ENCODE measurements at places on chromosomes 7 and 10. TPM values are rescaled to one million over a fixed set of nuclear protein-coding genes. Genes with fewer than 3 reads are reported as not detected.

Gene PPP1R17
- total RNA-seq, result not detected

DNA sequence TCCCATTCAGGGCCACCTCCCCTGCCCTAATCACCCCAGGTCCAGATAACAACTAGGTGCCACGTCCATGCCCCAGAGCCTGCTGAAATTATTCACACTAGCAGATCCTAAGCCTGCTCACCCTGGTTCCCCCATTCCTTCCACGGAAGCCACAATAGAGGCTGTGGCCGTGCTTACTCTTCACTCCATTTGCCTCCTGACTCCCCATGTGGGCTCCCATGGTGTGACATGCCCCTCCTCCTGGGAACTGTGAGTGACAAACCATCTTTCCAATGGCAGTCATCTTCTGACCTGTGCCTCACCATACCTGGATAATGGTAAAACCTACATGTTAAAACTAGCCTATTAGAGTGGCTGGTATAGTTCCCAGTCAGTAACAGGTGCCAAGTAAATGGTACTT, 216.2 kb upstream of the PRKCQ start:
- DNase-seq, result no peak

DNA sequence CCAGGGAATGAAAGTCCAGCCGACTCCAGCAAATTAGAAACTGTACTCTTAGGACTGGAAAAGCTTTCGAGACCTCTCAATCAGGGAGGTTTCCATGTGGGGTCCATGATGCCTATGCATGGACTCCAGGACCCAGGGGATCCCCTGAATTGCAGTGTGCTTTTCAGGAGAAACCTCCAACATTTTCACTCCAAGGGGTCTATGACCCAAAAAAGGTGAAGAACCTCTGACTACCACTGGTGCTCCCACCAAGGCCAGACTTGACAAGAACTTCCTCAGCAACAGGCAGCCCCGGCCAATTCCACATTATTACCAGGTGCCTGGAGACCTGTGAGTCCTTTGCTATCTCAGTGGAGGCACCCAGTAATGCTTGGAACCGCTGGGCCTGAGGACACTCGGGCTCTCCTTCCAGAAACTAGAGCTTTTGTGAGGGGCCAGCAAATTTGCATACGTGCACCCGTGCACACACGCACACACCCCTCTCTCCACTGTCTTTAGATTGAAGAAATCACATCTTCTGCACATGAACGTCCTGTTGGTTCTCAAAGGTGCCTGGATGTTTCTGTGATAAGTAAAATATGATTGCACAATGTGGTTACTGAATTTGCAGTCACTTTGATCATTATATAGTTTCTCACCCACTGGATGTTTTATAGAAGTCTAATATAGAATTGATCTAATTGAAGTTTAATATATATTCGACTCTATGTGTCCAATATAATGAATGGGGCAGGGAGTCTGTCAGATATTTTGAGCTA, 54.7 kb downstream of the SYPL1 start:
- no peak for DNase-seq

Gene NEUROD6
- not detected for total RNA-seq

DNA sequence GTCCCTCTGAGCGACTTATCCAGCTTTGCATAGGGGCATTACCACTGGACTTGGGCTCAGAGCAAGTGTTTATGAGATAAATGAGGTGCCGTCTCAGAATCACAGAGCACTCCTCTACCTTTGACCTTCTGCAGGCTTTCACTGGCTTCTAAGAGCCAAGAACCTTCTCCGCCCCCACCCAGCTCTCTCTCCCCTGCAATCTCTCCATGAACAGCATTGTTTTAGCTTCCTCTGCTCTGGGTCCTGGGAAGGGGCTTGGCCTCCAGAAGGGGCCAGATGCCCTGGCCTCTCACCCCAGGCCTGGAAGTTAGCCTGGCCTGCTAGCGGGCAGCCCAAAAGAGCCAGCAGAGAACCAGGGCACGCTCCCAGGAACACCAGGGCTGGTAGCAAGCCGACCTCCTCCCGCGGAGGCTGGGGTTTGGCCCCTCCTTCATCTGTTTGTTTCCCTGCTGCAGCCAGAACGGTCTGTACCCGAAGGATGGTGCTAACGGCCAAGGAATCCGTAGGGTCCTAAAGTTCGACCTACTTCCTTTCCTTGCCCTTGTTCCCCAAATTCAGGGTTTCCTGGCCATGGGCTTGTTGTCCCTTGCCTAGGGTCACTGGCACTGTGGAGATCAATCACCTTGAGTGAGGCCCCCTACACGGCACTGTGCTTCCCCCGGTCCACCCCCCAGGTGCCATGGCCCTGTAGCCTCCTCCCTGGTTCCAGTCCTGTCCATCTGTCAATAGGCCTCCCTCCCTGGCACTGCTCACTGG, 18.7 kb upstream of the DDIT4 start:
- DNase-seq, result peak; percentile 63

Gene ASB10
- not detected for total RNA-seq

- DNase-seq, result no peak
Measured at GRCh38 chr7:15554081-15554480, 7.7 kb downstream of the AGMO start.

DNA sequence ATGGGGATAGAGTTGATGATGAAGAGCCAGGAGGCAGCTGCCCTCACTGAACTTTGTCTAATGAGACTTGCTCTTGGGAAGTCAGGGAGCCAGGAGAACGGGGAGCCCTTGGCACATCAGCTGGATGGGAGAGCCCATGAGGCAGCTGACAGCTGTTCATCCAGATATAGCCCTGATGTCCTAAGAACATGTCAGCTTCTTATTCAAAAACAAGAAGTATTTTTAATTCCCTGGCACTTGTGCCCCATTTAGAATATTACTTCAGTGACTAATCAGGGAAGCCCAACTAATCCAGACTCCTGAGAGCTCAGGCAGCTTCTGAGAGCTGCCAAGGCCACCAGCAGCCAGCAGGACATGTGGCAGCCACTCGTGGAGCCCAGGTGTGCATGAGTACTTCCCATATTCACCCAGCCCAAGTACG, 363.4 kb downstream of the GRID1 start:
- DNase-seq, result no peak

GRCh38 chr7:87635921-87636320, 7.7 kb downstream of the RUNDC3B start:
- no peak for DNase-seq

DNA sequence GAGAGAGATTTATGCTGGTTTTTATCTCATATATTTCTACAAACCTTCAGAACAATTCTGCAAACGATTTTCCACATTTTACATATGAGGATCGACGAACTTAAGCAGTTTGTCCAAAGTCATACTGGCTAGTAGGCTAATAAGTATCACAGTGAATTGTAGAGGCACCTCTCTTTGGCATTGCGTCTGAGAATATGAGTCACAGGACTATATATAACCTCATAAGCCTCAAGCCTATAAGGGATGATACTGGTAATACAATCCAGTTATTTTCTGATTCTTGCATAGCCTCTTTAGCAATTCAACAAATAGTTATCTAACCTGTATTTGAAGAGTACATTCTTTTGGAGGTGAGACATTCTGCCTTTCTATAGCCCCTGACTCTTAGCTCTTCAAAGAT, 129.8 kb downstream of the GPR158 start:
- no peak for DNase-seq

Gene PLXDC2
- total RNA-seq, result 14.0 TPM

GRCh38 chr7:132328760-132329159, 247.5 kb downstream of the PLXNA4 start:
- no peak for DNase-seq

DNA sequence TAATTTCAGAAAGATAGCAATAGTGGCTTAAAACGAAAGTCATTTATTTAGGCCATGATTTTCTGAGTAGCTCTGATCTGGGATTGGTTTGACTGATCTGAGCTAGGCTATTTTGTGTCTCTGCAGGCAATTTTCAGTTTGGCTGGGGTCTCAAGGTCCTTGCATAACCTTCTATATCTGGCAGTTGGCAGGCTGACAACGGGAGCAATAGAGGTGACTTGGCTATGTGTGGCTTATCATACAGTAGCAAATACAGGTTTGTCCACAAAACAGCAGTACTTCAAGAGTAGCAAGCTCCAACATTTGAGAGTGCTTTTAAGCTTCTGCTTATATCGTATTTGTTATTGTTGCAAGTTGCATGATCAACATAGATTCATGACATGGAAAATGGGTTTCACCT, 1167.3 kb upstream of the CELF2 start:
- no peak for DNase-seq

Gene GPR15LG
- not detected for total RNA-seq

DNA sequence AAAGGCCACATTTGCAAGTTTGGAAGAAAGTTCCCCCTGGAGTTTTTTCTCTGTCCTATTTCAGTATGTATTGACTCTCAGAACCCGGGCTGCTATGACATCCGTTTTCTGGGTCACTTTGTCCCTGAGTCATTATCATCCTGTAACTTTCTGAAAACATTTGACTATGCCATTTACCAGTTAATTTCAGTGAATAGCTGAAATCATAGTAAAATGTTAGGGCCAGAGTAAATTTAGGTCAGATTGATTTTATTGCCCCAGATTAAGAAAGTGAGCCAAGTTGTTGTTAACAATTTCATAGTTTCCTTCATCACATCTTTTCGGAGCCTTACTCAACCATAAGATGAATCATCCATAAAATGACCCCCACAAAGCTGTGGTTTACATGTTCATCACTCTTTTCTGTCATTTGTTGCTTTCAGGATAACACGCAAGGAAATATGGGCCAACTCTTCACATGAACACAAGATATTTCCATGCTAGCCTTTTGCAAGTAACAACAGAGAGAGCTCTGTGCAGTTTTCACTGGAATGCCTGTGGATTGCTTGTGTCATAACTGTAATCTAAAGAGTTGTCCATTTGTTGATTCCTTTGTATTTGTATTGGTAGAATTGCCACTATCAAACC, 3.9 kb upstream of the MACC1 start:
- no peak for DNase-seq

DNA sequence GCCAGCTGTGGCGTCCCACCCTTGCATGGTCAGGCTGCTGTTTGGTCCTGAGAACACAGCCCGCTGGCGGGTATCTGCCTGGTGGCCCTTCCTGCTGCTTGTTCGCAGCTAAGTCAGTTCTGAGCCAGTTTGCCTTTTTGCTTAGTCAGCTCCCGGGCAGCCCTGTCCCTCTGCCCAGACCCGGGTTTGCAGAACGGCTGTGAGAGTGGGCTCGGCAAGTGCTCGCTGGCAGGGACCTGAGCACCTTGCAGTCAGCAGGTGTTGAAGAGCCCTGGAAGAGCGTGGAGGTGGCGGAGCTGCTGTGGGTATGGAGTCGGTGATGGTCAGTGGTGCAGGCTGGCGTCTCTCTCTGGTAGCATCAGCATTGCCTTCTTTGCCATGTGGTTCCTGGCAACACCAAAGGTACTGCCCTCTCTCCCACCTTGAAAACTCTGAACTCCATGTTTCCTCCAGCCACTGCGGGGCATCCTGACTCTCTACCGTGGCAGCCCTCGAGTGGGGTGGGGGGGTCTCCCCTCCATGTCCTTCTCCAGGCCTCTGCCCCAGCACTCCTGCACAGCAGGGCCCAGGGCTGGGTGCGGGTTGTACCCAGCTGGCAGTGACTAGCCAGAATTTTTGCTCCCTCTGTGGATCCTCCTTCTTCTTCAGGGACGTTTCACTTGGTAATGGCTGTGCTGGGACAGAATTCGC, 4.6 kb downstream of the INPP5A start:
- DNase-seq, result peak; percentile 54

GRCh38 chr10:72759584-72759983, 67.6 kb downstream of the MCU start:
- no peak for DNase-seq

Gene FIGNL1
- total RNA-seq, result 41.1 TPM

GRCh38 chr10:96570511-96570910, 16.3 kb downstream of the TM9SF3 start:
- no peak for DNase-seq

DNA sequence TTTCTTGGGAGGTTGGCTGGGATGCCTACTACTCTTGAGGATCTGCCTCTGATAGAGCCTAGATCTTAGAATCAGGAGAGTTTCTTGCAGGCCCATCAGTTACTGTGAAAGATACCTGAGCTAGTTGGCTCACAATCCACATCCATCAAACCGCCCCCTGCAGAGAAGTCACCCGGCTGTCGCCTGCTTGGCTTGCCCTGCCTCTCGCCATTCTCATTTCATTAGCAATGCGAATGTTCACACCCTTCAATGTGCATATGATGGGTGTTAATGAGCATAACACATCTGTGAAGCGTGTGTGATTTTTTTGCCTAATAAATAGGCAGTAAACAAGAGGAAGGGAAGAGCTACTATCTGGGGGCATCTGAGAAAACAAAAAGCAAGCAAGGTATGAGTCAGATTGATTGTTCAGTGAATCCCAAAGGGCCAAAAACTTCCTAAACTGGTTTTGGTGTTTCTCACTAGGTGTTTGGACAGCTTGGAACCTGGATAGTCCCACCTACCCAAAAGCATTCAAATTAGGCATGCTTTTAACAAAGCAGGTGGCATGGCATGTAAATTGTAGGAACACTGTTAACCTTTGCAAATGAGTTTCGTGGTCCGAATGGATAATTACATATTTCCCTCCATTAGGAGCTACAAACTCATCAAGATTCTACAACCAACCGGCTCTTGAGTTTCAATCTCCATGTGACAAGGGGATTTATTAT, 272.3 kb upstream of the C7orf33 start:
- no peak for DNase-seq

DNA sequence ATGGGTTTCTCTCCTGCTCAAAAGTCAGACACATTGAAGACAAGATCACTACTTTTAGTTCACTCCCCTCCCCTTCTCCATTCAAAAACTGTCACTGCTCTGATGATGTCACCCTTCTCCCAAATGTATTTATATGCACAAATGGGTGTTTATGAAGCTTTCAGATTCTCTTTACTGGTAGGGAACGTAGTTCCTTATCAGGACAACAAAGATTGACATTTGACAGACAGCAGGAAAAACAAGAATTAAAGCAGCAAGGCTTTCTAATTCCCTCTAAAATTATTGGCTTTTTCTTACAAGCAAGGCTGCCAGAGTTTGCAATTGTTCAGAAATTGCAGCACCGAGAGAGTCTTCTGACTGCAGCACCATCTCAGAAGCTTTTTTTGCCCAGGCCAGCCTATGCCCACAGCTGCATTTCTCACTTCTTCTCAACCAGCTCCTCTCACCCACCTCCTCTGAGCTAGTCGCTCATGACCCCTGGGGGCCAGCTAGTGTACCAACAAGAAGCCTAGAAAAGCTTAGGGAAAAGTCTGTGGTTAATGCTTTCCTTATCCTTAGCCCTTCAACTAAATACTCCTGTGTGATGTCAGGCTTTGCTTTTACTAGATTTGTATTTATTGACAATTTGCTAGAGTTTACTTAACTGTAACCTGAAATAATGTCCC, 265.1 kb downstream of the HTR7 start:
- DNase-seq, result no peak

GRCh38 chr7:24706211-24707170, 50.8 kb downstream of the GSDME start:
- DNase-seq, result no peak

Gene LMOD2
- not detected for total RNA-seq

DNA sequence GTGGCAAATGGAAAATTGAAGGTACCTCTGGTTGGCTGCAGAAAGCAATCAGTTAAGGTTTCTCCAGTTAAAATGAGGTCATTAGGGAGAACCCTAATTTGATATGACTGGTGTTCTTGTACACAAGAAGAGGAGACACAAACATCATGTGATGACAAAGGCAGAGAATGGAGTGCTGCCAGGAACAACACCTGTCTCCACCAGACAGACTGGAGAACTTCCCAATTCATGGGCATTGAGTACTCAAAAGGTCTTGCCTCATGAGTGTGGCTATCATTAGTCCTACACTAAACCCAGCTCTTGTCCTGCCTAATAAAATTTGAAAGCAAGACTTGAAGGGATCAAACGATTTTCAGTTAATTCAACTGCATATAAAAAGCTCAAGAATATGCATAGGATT, 152.6 kb downstream of the PTPN20 start:
- DNase-seq, result no peak

Gene PNLIPRP1
- not detected for total RNA-seq

Gene MET
- 0.33 TPM for total RNA-seq
